ENCODE measurements at places on chromosomes 5 and 9. TPM values are rescaled to one million over a fixed set of nuclear protein-coding genes. Genes with fewer than 3 reads are reported as not detected.

The CYLC2 gene
- total RNA-seq, result not detected

The RFK gene
- 25.7 TPM for total RNA-seq

The CBY3 gene
- not detected for total RNA-seq

The TERT gene
- total RNA-seq, result not detected

The C9orf50 gene
- under 0.01 TPM for total RNA-seq

The TMEFF1 gene
- 3.6 TPM for total RNA-seq

The PLEKHG4B gene
- total RNA-seq, result not detected

The MATR3 gene
- 160 TPM for total RNA-seq

The CD274 gene
- total RNA-seq, result 29.0 TPM

The PCDHA13 gene
- not detected for total RNA-seq

The RASEF gene
- not detected for total RNA-seq

The SLC6A3 gene
- total RNA-seq, result not detected

The RETREG1 gene
- total RNA-seq, result 0.16 TPM

The OR13F1 gene
- total RNA-seq, result not detected

The CATSPER3 gene
- not detected for total RNA-seq

The MSX2 gene
- not detected for total RNA-seq

The CCL27 gene
- 0.16 TPM for total RNA-seq

The PFN3 gene
- total RNA-seq, result not detected

The TMEM215 gene
- total RNA-seq, result not detected

The SLC36A2 gene
- total RNA-seq, result not detected

The GRXCR2 gene
- not detected for total RNA-seq

The GPR151 gene
- total RNA-seq, result not detected

The PTAR1 gene
- 100 TPM for total RNA-seq

The NUTM2F gene
- total RNA-seq, result not detected

The IL13 gene
- not detected for total RNA-seq

The IFNK gene
- not detected for total RNA-seq

The CTNNA1 gene
- total RNA-seq, result 698 TPM

The C5orf58 gene
- not detected for total RNA-seq

The SAXO1 gene
- total RNA-seq, result under 0.01 TPM

The KIF20A gene
- 43.3 TPM for total RNA-seq

The PNPLA7 gene
- total RNA-seq, result 0.49 TPM

The IL9 gene
- not detected for total RNA-seq

The OSMR gene
- total RNA-seq, result 21.2 TPM

The ENG gene
- 76.9 TPM for total RNA-seq

The IFNA13 gene
- not detected for total RNA-seq

The CDKN2B gene
- 3.1 TPM for total RNA-seq

The N4BP3 gene
- 35.4 TPM for total RNA-seq

The SLC34A3 gene
- total RNA-seq, result not detected

The CACFD1 gene
- 4.7 TPM for total RNA-seq

The YIPF5 gene
- total RNA-seq, result 40.3 TPM

The PAPPA gene
- total RNA-seq, result 0.32 TPM

The PRRX2 gene
- not detected for total RNA-seq

The IFNB1 gene
- total RNA-seq, result not detected

Measured in bladder microvascular endothelial cell (primary cell).